ENCODE measurements at places on chromosomes 2 and 18.
A peak's percentile ranks its signal among the peaks of the same experiment; 100 is the strongest.

DNA sequence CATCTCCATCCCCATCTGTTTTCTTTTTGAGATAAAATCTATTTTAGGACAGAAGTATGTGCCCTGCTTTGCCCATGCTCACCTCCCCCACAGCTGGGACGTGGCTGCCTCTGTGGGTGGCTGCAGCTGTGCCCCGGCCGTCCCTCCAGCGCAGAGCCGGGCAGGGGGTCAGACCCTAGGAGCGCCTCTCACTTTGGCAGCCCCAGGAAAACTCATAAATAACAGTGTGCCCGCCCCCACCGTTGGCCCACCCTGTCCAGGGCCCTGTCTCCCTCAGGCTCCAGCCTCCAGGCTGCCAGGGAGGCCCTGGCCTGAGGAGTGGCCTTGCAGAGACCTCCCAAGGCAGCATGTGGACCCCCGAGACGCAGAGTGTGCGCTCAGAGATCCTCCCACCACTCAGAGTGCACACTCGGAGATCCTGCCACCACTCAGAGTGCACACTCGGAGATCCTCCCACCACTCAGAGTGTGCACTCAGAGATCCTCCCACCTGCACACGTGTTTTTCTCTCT lies 178.1 kb downstream of the TWIST2 start:
- no peak for DNase-seq

- DNase-seq: peak; percentile 78
Measured at GRCh38 chr2:127422559-127423477, 4.6 kb downstream of the PROC start.

DNA sequence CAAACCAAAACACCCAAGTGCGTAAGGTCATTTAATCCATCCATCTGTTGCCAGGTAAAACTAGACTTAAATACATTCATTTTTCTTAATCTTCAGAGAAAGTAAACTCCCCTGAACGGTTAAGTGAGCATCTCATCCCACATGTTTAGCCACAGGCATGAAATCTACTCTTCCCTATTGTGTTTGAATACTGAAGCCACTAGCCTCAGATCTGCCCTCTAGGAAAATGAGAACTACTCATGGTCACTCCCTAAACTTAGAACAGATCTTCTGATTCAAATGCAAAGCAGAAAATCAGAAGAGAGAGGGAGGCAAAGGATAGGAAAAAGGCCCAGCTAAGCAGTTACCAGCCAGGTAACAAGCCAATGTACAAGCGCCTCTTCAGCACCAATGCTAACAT lies 7.1 kb downstream of the TMEM247 start:
- no peak for DNase-seq

- no peak for DNase-seq
Measured at GRCh38 chr2:48545244-48545643, 15.3 kb downstream of the STON1 start.

DNA sequence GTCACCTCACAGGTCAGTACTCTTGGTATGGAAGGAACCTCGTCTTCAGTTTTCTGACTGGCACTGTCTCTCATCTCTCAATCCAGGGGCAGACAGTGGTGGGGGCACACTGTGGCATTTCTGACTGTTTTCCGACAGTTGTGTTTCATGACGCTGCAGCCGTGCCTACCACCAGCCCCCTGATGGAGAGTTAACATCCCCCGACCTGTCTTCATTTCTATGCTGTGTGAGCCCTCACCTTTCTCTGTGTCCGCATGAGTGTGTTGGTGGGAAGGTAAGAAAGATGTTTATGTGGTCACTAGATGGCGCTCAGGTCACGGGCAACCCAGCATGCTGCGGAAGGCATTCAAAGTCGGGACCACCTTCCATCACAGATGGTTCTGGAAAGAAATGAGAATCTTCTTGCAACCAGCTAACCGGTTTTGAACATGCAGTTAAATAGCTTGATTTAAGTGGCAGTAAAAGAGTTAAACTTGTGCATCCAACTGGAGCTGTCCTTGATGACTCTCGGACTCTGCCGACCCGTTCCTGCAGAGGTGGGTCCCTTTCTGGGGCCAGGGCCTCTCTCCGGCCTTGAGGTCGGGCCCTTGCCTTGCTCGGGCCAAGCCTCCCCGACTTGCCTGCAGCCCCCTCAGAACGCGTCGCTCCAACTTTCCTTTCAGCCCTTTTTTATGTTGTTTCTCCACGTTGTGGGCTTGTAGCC lies 92.4 kb downstream of the DYSF start:
- DNase-seq: peak; percentile 68

DNA sequence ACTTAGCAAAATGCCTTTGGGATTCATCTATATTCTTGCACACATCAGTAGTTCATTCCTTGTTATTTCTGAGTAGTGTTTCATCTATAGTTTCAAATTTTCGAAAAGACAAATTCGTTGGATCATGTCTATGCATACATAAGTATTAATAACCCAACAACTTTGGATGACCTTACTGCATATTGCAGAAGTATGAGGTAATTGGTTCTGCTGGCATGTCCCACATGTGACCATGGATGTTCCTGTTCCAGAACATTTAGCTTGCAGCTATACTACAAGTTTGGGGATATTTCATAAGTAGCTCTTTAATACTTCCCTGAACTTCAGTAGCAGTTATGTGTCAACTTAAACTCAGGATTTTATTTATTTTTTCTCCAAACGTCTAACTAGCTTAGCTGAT lies 44.9 kb downstream of the APLF start:
- no peak for DNase-seq

- no peak for DNase-seq
Measured at GRCh38 chr2:121427187-121427689, 103.4 kb upstream of the RNU4ATAC start.

GRCh38 chr2:84052913-84053312 lies 406.2 kb downstream of the SUCLG1 start:
- no peak for DNase-seq

DNA sequence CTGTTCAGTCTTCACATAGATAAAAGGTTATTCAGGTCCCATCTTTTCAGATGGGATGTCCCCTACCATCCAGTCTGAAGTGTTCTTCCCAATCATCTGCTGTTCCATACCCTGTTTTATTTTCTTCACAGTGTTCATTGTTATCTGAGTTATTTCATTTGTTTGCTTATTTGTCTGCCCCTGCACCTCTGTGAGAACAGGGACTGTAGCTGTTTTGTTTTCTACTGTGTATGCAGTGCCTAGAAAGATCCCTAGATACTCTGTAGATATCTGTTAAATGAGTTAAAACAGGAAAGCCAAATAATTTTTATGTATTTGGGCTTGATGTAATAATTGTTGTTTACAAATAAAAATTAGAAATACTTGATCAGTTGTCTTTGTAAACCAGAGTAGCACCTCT lies 34.2 kb downstream of the SMAD4 start:
- DNase-seq: no peak

- no peak for DNase-seq
Measured at GRCh38 chr2:123093199-123093598, 931.9 kb upstream of the CNTNAP5 start.

GRCh38 chr2:187655001-187655400 lies 100.8 kb upstream of the TFPI start:
- no peak for DNase-seq

DNA sequence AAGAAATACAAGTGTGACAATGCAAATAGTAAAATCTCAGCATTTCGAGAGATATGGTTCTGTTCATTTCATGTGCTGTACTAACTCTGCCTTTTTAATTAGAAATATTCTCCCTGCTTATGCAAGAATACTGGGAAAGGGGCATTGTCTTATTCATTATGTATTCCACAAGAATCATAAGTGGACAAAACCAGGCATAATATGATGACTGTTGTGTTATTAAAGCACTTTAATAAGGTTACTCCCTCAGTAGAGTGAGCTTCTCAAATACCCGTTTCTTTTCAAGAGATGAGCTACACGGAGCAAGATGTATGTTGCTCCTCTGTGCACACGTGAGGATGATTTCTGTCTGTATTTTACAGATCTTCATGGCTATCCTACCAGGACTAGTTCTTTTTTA lies 638.7 kb upstream of the FANCL start:
- no peak for DNase-seq

- no peak for DNase-seq
Measured at GRCh38 chr2:23803264-23803964, 123.5 kb downstream of the ATAD2B start.

DNA sequence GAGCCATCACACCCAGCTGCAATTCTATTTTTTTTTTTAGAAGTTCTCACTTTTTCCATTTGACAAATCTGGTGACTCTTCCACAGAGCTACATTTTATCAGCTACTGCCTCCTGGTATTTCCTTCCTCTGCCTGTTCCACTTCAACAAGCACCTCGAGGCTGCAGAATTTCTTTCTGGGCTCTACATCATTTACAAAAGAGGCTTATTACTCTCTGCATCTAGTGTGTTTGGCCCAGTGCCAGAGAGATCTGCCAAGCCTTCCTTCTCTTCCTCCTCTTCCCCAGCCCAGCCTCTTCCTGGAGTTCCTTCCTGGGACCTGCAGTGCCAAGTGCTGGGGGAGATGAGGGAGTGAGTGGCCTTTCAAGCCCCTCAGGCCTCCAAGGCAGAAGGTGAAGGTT lies 119.6 kb upstream of the ITGA6 start:
- peak; percentile 71 for DNase-seq

DNA sequence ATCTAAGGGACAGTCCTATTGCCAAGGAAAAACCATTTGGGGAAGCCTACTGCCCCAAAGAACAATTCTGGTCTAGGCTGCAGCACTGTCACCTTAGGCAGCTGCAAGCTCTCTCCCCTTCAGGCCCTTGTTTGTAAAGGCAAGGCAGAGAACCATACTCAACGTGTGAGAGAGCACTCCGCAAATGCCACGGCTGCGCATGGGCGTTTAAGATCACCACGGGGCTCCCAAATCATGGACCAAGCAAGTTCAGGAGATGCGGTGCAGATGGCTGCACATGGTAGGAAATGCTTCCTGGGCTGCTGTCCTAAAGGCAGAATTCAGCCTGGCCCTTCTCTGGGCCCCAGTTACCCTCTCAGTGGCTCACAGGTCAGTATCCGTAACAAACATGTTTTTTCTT lies 15.5 kb downstream of the ERFE start:
- DNase-seq: no peak

GRCh38 chr2:147789287-147789686 lies 55.5 kb upstream of the ACVR2A start:
- no peak for DNase-seq

GRCh38 chr2:121297217-121297830 lies 12.3 kb upstream of the TFCP2L1 start:
- peak; percentile 51 for DNase-seq

- DNase-seq: no peak
Measured at GRCh38 chr2:4844881-4845280, 847.3 kb upstream of the SOX11 start.

DNA sequence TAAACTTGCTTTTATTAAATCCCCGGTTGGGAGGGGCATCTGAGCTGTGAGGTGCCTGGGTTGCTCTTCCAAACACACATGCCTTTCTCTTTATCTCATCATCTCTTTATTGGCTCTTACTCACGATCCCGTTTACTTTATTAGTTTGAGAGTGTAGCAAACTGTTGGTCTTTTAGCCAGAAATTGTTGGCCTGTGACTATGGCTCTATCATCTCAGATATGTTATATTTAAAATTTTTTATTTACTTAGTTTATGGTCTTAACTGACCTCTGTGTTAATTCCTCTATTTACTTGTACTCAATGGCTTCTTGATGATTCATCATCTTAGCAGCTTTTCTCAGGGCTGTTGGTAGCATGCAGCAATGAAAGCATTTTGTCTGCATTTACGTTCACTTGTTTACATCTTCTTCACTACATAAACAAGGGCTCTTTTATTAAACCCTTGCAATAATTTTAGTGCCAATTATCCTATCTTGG lies 408.4 kb downstream of the HRH4 start:
- no peak for DNase-seq

DNA sequence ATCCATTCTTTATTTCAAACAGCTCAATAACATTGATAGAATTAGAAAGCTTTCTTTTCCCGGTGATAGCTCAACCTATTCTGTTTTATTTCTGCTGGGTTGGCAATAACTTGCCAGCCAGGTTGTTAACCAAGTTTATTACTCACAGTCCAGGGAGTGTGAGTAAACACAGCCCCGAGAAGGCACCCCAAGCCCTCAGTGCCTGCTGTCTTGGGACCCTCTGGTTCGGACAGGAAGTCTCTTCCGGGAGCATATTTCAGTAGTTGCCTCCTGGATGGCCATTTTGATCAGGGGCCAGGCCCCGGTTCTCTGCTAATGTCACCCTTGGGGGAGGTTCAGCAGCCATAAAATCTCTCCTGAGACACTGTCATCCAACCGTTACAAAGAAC lies 176.8 kb downstream of the INO80D start:
- DNase-seq: no peak

DNA sequence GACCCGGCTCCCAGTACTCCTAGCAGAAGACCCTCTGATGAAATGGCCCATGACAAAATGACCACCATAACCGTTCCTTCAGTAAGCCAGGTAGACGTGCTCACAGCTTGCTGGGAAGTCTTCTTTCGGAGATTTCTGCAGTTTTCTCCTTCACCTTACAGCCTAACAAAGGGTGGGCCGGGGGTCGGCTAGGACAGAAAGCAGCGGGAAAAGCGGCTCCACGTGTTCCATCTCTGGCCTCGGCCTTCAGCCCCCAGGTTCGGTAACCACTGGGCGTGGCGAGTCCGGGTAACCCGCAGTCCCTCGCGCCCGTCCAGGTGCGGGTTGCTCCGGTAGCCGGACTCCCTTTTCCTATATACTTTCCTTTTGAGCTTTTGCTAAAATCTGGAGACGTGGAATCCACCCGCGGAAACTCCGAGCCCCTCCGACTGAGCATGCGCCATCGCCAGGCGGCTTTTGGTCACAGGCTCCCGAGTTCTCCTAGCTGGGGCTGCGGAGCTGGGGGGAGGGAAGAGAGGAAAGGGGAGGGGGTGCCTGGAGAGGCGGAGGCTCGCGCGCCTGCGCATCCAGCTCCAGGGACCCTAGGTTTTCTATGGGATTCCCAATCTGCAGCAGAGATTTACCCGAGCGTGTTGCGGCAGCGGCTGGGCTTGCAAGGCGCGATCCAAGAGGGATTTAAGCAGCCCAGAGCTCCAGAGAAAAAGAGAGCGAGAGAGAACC lies at the start of gene VSNL1:
TSS of gene VSNL1 (plus strand) at position 604 of the 720 bp plus-strand sequence. CDS start 51,379 bp downstream, outside the sequence.
- no peak for DNase-seq

GRCh38 chr2:11858883-11859282 lies 112.5 kb downstream of the LPIN1 start:
- no peak for DNase-seq

DNA sequence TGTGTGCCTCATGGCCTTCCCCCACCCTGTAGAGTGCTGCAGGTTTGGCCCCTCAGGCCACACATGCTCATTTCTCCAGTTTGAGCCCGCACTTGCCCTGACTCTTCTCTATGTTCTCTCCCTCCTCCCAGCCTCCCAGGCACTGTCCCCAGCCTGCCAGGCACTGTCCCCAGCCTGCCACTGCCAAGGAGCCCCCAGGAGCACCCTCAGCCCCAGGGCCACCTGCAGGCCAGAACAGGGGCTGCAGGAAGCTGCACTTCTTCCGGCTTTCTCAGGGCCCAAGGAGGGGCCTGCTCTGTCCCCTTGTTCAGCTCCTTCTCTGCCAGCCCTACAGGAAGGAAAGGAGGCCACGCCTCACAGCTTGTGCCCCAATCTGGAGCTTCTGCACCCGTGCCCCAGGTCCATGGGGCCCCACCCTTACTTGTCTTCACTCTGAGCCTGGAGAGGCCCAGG lies 31.6 kb downstream of the CYP26B1 start:
- no peak for DNase-seq

GRCh38 chr2:4628998-4629501 lies 925.7 kb downstream of the DCDC2C start:
- DNase-seq: no peak
